NCI-H1694 treated with DMSO at 0.1 percent for 48 hours (cell line): ENCODE measurements at places on chromosomes 11 and 22.

- DNase-seq = no peak
Measured at GRCh38 chr11:104096900-104097299, 60.5 kb downstream of the DDI1 start.

- DNase-seq = no peak
Measured at GRCh38 chr22:25494774-25495173, 69.7 kb upstream of the GRK3 start.

- DNase-seq = no peak
Measured at GRCh38 chr11:105357146-105357545, 217.6 kb upstream of the CARD18 start.

DNA sequence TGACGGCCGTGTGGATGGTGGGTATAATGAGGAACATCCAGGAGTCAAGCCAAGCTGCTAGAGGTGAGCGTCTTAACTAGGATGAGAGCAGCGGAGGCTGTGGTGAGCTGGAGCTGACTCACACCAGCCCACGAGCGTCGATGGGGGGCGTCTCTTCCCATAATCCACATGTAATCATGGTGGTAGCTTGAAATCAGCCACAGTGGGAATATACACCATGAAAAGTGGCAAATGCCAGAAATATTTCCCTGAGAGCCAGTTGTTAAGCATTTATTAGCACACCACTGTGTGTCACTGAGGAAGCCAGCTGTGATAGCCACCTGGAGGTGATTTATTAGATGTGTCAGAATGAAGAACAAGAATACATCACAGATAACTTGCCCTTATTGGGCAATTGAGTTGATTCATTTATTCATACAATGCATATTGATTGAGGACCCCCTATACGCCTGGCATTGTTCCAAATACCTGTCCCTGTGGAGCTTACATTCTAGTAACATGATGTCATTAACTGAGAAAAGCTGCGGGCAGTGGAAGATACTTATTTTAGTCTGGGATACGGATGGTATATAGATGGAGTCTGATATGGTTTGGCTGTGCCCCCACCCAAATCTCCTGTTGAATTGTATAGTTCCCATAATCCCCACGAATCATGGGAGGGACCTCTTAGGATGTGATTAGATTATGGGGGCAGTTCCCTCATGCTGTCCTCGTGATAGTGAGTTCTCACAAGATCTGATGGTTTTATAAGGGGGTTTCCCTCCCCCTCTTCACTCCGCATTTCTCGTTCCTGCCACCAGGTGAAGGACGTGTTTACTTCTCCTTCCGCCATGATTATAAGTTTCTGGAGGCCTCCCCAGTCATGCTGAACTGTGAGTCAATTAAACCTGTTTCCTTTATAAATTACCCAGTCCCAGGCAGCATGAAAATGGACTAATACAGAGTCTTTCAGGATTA lies 473.4 kb downstream of the METTL15 start:
- DNase-seq = no peak

DNA sequence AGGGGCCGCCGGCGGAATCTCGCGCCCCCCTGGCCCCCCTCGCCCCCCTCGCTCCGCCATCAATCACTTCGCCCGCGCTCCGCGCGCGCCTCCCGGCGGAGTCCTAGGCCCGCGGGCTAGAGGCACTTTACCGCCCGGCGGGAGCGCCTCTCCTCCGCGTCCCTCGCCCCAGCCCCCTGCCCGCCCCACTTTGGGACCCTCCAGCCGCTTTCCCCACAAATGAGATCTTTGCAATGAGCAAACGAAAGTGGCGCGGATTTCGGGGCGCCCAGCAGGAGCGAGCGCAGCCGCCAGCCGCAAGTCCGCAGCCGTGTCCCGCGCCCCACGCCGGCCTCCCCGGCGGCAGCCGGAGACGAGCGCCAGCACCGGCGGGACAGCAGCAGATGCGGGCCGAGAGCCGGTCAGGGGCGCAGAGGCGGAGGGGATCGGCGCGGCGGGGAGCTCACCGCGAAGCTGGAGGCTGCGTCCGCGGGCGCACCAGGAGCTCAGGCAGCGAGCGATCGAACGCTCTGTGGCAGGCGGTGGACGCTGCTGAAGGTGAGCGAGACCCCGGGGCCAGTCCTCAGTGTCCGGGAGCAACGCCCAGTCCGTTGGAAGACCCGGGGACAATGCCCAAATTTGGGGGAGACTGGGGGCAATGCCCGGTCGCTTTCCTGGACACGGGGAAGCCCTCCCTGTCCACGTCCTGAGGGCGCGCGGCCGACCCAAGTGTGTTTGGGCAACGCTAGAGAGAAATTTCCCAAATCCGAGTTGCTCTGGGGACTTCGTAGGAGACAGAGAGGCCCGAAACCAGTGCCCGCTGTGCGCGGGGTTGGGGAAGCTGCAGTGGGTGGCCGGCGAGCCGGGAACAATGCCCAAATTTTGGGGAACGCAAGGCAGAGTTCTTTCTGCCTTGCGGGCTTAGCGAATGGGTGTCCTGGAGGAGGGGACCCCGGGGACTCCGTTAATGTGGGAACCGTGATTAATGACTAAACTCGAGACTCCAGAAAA lies 1.5 kb upstream of the IGF2 start:
- no peak for DNase-seq
